ENCODE measurements at places on chromosomes 7 and 10.

- DNase-seq, result no peak
These were observed 62.5 kb downstream of the DAGLB start for GRCh38 chr7:6385110-6385781.

DNA sequence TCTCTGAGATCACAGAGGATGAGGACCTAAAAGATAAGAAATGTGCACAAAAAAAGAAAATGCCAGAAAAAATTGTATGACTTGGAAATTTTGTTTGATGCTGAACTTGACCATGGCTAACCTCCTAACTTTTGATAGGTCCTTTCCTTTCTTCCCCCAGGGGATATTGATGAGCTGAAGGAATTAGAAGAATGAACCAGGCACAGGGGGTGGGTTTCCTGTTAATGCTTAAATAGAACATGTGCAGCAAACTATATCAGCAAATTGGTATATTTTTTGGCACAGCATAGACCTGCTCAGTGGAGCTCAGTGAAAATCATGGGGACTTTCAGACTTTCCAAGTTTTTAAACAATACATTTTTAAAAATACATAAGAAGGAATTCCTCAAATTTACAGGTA lies 300.7 kb downstream of the HDAC9 start:
- no peak for DNase-seq

GRCh38 chr10:3812141-3812540 lies 27.1 kb upstream of the KLF6 start:
- no peak for DNase-seq

DNA sequence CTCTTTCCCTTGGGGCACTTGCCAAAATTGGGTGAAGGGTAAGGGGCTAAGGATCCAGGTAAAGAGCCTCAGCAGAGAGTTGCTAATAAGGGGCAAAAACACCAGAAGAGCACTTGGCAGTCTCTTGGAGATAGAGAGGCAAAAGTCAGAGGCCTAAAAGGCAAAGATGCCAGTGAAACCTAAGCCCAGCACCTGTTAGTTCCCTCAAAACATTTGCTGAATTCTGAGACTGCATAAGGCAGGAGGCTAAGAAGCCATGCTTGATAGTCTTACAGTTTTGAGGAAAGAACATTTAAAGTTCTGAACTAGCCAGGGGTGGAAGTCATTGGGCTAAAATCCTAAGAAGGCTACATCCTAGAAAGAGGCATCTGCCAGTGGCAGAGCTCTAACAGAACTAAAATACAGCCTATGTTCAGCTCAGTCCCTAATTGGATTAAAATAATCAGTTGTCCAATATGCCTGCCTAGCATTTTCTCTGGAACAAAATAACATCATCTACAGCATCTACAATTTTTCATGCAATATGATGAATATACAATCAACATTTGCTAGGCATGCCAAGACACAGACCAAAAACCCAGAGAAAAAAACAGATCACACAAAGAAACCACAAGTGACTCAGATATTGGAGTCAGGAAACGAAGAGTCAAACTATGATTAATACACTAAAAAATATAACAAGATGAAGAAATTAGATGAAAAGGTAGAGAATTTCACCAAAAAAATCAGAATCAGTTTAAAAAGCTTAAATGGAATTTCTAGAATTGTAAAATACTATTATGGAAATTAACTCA lies 7.7 kb downstream of the HTR7 start:
- no peak for DNase-seq

DNA sequence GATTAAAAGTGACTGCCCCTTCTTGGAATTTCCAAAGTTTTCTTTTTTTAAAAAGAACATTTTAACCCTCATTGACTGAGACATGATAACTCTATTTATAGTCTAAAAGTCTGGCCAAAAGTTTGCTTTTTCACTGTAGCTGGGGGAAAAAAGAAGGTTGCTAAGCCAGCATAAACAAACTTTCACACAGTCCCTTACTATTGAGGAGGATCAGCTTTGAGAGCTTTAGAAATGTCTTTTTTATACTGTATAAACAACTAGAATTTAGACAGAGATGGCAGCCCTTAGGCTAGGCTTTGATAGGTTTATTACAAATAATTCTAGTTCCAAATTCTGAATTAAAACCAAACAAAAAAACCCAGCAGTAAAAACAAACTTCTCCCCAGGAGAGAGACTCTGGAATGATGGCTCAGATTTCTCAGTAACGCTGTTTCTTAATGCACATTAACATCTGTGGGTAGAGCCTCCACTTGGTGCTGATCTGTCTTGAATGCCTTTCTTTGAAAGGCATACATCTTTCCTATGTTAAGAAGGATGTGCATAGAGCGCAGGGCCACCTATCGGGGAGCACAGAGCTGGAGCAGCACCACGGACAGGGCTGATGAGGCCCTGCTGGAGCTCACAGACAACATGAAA lies 100.9 kb upstream of the PDLIM1 start:
- DNase-seq, result no peak

GRCh38 chr10:50385624-50386023 lies 134.3 kb upstream of the ASAH2 start:
- DNase-seq, result no peak

DNA sequence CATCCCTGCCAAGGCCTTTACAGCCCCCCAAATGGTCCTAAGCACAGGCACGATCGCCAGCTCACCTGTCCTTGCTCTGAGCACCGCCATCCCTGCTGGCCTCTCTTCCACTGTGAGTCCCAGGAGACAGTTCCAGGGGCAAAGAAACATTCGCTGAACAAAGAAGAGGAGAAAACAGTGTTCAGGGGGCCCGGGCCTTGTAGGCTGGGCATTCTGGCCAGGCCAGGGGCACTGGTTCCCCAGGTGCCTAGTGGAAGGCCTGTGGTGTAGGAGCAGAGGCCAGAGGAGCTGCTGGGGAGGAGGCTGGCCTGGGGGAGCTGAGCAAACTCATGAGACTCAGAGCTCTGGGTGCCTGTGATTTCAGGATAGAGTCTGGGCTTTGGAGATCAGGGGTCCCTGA lies 22.6 kb downstream of the AQP1 start:
- DNase-seq, result no peak

GRCh38 chr7:143954135-143954534 lies 509 bp upstream of the OR2F1 start:
- DNase-seq, result no peak

- DNase-seq, result no peak
These were observed 71.7 kb downstream of the GNAT3 start for GRCh38 chr7:80439894-80440821.

DNA sequence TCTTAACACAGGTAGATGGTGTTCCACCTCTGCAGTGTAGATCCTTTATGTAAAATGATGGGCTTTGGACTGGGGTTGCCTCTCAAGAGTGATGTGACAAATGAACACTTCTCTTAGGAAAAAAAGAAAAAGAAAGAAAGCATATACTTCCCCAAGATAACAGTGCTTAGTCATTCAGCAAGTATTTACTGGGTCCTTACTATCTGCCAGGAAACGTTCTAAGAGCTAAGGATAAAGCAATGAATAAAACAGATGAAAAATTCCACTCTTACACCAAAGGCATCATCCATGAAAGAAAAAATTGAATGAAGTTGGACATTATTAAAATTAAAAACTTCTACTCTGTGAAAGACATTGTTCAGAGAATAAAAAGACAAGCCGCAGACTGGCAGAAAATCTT lies 177.3 kb downstream of the C7orf25 start:
- no peak for DNase-seq

DNA sequence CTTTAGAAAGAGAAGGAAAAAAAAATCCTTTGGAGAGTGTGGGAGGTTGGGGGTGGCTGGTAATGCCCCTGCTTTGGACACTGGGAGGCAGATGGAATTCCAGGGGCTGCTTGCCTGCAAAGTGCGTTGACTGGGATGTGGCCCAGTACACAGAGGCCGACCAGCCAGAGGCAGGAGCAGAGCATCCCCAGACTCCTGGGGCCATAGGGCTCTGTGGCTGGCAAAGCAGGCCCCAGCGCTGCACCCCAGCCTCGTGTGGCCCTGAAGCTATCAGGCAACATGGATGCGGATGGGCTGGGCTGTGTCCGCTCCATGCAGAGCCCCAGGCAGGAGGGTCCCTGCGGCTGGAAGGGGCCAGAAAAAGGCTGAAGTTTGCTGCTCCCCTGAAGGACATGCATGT lies 361.6 kb upstream of the FZD8 start:
- DNase-seq, result no peak

GRCh38 chr7:73842067-73842976 lies at the start of gene METTL27:
METTL27 (minus strand) TSS chr7:73842516; CDS start chr7:73842140, 376 bp downstream.
- DNase-seq, result peak; percentile 93

DNA sequence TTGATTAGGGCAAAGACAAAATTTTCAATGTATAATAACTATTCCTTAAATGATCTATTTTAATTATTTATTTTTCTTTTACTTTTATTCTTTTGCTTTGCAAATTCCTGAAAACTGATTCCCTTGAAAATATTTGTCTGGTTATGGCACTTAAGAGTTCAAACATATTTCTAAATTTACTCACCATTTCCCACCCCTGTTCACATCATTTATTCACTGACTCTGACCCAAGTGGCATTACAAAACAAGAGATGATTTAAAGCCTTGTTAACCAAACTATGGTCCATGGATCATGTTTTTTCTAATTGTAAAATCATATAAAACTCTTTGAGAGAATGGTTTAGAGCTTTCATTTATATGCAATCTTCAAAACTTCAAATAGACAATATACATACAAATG lies 1256.1 kb upstream of the LRRN3 start:
- no peak for DNase-seq

DNA sequence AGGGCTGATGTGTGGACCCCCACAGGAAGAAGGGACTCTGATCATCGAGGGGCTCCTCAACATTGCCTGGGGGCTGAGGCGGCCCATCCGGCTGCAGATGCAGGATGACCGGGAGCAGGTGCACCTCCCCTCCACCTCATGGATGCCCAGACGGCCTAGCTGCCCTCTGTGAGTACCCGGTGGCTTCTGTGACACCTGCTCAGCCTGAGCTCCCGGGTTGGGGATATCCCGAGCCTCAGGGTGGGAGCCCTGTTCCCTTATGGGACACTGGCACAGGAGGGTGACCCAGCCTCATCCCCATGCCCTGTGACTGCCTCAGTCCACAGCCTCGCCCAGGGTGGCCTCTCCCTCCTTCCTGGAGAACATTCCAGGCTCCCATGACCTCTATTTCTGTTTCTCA lies 3.9 kb upstream of the DEPP1 start:
- no peak for DNase-seq

- no peak for DNase-seq
These were observed 22.1 kb downstream of the NCAPG2 start for GRCh38 chr7:158682456-158682855.

GRCh38 chr10:31622978-31623377 lies 304.0 kb downstream of the ZEB1 start:
- no peak for DNase-seq

DNA sequence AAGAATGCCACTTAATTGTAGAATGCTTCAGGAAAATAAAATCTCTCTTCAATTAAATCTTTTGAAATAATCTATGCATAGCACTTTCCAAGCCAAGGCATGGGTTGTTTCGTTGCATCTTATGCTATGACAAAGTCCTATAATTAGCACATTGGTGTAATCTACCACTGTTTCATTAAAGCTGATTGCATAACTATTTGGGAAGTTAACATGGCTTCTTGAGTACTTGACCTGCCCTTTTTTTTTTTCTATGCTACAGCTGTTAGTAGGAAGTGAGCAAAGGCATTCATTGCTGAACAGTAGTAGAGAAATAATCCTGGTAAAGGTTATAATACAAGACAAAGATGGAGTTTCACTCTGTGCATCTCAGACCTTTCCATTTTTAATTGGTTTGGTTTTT lies 557.2 kb upstream of the CELF2 start:
- no peak for DNase-seq

DNA sequence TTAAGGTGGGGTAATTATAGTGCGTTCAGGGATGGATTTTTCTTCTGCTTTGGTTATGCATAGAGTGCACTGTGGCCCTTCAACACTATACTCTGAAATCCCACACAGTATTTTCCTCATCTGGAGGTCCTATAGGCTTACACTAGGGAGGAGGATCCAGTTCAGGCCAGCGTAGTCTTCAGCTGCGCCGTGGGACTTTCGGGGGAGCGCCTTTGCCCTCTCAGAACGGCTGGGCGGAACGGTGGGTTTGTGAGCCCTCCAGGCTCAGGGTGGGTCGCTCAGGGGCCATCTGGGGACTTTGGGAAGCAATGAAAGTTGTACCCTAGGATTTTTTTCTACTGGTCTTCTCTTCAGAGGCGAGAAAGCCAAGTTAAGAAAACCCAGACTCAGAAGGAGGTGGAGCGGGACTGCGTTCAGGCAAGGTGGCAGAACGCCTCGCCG lies 652 bp upstream of the VPS26A start:
- DNase-seq, result peak; percentile 61

DNA sequence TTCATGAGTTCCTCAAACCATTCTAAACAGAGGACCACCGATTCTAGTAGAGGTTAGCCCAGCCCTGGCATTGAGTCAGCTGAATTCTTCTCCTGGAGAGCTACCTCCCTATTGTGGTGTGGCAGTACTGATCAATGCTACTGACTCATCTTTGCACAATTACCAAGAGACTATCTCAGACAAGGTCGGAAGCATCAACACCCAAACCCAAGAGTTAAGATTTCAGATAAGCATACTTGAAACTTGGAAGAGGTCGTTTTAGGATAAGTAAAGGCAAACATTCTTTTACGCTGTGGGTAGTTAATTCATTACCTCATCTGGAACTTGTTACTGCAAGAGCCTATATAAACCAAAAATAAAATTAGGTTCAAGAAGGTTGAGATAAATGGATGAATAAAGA lies 154.6 kb upstream of the NRBF2 start:
- DNase-seq, result no peak

GRCh38 chr7:28362812-28363211 lies 49.5 kb upstream of the CREB5 start:
- DNase-seq, result no peak

DNA sequence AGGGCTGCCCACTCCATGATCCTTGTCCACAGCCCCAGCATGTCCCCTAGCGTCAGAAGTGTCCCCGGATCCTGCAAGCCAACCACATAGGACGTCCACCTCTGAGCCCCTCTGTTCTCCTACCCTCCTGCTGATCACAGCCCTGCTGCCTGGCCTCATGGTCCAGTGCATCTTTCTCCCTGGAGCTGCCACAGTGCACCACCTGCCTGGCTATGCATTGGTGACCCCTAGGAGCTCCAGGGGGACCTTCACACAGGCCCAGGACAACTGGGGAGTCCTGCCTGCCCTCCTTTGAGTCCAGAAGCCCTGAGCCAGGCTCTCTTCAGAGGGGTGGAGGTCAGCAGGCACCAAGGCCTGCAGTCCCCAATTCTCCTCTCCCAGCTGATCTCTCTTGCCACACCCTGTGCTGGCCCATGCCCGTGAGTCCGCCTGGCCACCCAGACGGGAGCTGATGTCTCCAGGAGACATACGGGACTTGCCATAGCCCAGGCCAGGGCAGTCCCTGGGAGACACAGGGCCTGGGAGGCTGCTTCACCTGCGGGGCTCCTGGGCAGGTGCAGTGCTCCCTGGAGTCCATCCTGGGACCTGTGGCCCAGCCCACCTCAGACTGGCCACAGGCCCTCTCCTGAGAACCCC lies 77.4 kb upstream of the RET start:
- no peak for DNase-seq

DNA sequence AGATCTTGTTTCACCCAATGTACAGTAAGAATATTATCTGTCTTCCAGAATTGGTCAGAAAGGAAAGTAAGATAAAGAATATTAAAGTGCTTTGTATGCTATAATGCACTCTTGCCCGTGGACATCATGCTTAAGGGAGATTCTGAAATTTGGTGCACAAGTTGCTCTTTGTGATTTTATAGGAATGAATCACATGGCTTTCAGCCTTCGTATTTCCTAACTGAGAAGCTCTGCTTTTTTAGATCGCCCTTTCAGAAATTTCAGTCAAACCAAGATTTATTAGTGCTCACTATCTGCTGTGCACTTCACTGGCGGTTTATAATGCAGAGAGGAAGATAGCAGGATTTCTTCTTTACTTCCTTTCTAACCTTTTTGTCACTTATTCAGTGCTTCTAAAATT lies 1248.5 kb upstream of the LRRN3 start:
- no peak for DNase-seq

GRCh38 chr10:90179696-90180407 lies 478.5 kb downstream of the KIF20B start:
- no peak for DNase-seq

Measured in NCI-H146 (cell line).